ENCODE measurements at places on chromosomes 3 and 15.

GRCh38 chr15:100400996-100401395 is 59.2 kb upstream of the ADAMTS17 start:
- DNase-seq, result no peak

GRCh38 chr3:175258763-175259162 is 399.6 kb downstream of the NAALADL2 start:
- no peak for DNase-seq

- no peak for DNase-seq
Measured at GRCh38 chr3:183008303-183008702, 28.0 kb upstream of the DCUN1D1 start.

- DNase-seq, result no peak
Measured at GRCh38 chr3:149374793-149375500, 2.5 kb downstream of the TM4SF1 start.

DNA sequence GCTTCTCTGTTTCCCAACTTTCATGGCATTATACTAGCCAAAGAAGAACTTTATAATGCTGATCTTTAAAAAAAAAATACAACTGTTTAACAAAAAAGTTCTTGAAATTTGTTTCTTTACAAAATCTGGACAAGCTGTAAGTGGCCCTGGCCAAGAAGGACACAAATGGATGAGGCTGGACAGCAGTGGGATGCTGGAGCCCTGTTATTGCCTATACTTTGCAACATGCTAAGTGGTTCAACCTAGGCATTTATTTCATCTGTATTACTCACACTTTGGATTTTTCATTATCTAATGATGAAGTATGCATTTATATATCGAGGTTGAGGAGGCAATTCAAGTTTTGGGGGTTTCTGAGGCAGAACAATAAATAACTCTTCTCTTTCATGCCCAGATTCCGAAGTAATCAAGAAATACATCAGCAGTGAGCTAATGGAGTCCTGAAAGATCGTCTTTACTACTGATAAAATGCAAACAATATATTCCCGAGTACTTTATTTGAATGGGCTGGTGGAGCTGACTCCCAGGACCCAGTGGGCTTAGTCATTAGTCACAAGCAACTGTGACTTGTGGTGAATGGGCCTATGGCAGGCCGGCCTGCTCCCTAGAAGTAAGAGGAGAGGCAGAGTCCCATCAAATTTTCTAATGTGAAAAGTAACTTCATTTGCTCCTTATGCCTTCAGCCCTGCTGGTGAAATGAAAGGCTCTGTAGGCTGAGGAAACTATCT is 177.3 kb upstream of the DPH6 start:
- no peak for DNase-seq

DNA sequence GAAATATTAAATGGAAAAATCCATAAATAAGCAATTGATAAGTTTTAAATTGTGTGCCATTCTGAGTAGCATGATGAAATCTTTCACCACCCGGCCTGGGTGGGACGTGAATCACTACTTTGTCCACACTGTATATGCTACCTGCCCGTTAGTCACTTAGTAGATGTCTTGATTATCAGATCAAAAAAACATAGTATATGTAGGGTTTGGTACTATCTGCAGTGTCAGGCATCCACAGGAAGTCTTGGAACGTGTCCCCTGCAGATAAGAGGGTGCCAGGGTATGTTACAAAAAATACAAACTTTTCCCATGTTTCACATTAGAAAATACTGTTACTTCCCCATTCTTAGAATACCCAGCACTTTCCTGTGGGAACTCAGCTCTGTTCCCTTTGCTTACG is 35.2 kb downstream of the FAM81A start:
- DNase-seq, result no peak

- peak; percentile 91 for DNase-seq
Measured at GRCh38 chr3:128590948-128591347, 59.7 kb downstream of the RPN1 start.

GRCh38 chr3:53375019-53375418 is 27.7 kb upstream of the DCP1A start:
- DNase-seq, result peak; percentile 92

DNA sequence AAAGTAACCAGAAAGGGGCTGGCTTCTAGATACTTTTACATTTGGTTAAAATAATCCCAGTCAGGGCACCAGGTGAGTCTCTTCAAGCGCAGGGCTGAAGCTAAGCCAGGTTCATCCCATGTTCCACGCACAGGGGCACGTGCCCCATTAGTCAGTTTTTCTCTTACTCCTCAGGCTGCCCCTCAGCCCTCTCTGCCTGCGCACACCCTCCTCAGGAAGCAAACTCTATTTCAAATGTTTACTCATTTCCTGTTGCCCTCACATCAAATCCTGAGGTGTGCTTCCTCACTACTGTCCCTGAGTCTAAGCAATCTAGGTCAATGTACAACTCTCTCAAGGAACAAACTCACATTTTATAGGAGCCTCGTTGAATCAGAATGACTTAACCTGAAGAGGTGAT is 48.5 kb downstream of the THBS1 start:
- DNase-seq, result no peak

All from endodermal cell (in vitro differentiated cells).